GM13976 (cell line): ENCODE measurements at places on chromosomes 6 and 20.

DNA sequence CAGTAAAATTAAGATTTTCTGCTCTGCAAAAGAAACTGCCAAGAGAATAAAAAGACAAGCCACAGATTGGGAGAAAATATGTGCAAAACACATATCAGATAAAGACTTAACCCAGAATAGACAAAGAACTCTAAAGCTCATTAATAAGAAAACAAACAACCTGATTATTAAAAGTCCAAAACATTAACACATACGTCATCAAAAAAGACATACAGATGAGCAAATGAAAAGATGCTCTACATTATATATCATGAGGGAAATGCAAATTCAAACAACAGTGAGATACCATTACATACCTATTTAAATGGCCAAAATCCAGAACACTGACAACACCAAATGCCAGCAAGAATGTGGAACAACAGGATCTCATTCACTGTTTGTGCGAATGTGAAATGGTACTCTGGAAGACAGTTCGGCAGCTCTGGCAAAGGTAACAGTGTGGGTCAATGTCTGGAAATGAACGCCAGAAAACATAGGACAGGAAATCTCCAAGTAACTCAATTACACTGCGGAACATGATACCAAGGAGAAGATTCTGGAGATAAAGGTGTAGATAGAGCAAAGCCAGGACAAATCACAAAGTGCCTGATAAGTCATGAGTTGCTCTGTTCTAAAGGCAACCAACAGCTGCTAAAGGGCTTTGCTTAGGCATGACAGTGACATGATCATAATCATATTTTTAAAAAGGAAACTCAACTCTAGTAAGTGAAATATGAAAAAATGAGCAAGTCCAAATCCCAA lies 96.8 kb downstream of the PDE10A start:
- DNase-seq: no peak

DNA sequence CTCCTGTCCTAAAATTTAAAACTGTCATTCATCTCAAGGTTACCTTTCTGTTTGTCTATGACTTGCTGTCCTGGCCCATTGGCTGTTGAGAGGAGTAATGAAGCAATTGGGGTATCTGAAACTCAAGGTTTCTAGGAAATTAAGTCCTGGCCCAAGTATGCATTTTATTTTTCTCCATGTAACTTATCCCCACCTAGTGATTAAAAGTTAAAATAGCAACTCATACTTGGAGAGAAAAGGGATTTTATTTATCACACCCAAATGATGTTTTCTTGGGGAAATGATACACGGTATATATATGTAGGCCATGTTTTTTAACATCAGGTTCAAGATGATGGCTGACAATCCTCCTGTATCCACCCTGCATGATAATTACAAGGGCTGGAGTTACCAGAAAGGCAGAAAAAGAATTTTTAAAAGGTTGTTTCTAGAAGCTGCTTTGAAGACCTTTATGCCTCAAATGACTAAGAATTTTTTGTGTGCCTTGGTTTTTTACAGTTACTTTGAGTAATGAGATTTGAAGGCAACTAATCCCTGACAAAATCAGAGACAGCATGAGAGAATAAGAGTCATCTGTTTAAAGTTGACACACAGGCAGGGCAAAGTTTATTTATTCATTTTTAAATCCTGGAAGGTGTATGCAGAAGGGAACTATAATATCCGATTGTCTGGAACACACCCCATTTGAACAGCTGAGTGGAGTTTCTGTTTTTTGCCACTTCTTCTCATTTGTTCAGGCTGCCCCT lies 28.9 kb upstream of the C6orf58 start:
- no peak for DNase-seq

DNA sequence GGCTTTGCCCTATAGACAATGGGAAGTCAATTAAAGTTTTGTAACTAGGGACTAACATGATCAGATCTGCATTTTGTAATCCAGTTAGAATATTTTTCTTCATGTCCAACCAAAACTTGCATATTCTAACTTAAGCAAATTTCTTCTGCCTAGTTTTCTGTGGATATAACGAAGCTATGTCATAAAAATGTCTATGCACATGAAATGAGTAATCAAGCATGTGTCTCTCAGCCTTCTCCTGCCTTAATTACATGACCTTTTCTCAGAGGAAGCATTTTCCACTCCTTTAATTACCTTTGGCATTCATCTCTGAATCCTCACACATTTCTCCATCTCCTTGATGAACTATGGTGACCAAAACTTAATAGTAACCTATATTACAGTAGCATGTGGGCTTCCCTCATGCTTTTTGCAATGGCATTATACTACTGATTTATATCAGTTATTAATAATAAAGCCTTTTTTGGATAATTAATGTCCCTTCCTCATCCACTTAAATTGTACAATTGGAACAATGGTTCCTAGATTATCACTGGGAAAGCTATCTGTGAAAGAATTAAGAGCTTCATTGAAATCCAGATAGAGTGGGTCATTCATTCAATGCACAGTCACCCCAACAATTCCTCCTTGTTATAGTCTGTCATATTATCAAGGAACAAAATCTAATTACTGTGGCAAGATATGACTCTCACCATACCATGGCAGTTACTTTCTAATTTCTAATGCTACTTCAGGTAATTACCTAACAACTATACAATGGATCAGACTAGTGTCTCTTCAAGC lies 19.1 kb upstream of the FBXO9 start:
- DNase-seq: no peak

GRCh38 chr6:136984578-136984977 lies 60.2 kb downstream of the IL20RA start:
- no peak for DNase-seq

GRCh38 chr6:93571346-93571745 lies 152.0 kb upstream of the EPHA7 start:
- DNase-seq: no peak

GRCh38 chr6:53020005-53020744 lies 25.1 kb upstream of the GSTA4 start:
- DNase-seq: no peak

GRCh38 chr6:48658915-48659314 lies 547.9 kb upstream of the PTCHD4 start:
- DNase-seq: no peak

DNA sequence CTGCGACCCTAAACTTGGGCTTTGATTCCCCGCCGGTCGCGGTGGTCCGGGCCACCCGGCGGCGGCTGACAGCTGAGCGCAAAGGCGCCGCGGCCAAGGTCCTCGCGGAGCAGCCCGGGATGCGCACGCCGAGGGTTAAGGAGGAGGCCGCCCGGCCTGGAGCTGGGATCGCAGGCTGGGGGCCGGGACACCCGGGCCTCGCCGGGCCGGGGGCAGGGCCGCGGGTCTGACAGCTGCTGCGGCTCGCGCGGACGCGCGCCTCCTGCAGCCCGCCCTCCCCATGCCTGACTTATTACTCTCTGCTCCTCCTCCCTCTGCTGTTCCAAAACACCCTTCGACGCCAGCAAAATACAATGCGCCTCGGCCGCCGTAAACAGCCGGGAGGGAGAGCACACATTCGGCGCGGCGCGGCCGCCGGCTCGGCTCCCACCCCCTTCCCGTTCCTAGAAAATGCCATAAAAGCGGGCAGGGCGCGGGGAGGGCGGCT lies 746 bp downstream of the BACH2 start:
- peak; percentile 57 for DNase-seq

DNA sequence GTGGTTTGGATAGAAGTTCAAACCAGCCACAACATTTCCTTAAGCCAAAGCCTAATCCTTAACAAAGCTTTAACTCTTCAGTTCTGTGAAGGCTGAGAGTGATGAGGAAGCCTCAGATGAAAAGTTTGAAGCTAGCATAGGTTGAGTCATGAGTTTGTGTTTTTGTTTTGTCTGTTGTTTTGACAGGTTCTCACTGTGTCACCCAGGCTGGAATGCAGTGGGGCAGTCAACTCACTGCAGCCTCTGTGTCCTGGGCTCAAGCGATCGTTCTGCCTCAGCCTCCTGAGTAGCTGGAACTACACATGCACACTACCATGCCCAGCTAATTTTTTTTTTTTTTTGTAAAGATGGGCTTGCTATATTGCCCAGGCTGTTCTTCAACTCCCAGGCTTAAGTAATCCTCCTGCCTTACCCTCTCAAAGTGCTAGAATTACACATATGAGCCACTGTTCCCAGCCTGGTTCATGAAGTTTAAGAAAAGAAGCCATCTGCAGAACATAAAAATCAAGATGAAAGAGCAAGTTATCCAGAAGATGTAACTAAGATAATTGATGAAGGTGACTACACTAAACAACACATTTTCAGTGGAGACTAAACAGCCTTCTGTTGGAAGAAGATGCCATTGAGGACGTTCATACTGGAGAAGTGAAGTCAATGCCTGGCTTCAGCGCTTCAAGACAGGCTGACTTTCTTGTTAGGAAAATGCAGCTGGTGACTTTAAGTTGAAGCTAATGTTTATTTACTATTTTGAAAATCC lies 96.2 kb downstream of the SMAP1 start:
- DNase-seq: no peak

DNA sequence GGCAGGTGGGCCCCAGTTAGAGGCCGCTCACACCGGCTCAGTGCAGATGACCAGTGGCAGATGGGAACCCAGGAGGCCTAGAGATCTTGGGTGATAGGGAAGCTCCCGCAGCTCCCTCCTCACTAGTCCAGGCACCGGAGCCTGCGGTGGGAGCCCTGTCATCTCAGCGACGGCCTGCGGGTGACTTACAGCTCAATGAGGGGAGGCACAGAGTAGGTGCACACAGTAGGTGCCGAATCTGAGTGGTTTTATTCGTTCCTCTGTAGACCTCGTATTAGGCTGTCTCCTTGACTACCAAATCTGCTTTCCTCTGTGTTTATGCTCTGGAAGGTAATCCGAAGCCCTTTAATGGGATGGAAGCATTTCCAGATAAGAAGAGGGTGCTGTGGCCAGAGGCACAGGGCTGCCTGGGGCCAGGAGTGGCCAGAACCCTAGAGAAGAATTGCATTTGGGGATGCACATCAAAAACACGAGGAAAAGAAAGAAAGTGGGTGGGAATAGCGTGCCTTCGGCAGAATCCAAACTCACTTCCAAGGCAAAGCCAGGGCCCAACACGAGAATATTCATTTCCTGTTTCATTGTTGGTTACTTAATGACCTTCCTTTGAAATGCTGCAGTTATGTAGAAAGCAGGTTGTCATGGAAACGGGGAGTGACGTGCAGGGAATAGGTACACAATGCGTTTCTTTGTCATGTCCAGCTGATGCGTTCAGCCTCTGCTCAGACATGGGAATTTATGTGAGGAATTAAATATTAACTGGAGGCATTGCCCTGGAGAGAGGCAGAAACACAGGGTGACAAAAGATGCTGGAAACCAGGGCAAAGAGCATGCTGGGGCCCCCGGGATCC lies 24.7 kb downstream of the MYT1 start:
- DNase-seq: no peak

DNA sequence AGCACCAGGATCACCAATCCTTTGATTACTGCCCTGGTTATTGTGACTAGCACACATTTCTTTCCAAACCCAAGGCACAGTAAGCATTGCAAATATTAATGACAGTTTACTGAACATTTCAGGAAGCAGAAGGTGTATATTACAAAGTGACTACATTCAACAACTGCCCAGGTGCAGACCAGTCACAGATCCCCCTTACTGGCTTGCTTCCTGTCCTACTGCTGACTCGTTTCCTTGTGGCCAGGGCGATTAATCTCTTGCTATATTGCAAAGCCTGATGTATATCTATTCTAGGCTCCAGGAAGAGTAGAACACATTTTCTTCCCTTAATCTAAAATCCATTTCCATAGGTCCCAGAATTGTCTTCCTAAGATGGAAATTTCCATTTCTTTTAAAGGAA lies 77.2 kb upstream of the EPHA7 start:
- DNase-seq: no peak

GRCh38 chr6:148347441-148348054 lies 4.9 kb downstream of the SASH1 start:
- no peak for DNase-seq

DNA sequence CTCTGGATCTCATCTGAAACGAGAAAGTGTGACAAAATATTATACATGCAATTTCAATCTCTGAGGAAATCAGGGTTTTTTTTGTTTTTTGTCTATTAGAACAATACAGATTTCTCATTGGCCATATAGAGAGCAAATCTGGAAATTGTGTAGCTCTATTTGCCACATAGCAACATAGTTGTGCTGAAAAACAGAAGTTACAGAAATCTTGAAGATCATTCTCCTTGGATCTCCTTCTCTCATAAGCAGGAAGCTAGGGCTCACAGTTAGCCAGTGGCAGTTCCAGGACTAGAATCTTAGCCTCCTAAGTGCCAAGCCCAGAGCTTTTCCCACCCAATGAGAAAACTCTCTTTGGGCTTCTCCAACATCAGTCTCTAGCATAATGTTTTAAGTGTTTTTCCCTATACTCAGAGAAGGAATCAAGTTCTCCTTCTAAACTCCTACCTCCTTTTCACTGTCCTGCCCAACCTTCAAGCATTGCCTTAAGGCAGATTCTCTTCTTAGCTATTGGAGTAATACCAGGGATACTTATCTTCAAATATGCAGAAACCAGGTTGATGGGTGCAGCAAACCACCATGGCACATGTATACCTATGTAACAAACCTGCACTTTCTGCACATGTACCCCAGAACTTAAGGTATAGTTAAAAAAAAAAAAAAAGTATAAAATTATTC lies 211.6 kb downstream of the ALDH8A1 start:
- no peak for DNase-seq

- no peak for DNase-seq
These were observed 79.7 kb downstream of the GRM4 start for GRCh38 chr6:34066218-34066571.

DNA sequence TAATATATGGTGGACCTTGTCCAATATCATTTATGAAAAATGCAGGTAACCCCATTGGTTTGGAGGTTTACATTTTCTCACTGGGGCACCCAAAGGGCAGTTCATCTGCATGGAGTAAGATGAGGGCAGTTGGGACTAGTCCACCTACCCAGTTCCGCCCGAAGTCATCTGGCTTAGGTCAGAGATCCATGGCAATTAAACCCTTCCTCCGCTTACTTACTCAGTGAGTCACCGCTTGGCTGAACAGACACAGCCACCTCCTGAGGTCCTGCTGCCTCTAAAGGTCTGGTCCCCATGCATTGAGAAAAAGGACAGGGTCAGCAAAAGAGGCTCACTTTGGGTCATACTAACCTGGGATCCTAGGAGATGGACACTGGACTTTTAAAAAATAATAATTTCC lies 102.9 kb upstream of the PRL start:
- no peak for DNase-seq

DNA sequence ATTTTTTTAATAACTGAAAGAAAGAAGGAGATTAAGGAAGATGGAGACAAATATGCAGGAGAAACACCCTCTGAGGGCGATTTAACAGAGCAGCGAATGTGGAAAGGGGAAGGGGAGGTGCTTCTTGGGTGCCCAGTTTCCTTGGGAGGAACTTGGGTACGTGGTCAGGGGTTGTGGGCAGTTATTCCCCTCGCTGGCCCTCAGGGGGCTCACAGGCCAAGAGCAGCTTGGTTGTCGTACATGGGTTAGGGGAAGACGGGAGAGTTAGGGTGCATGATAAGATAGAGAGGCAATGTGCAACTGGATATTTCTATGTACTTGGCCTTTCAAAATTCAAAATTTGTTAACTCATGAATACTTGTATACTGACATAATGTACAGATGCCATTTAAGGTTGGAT lies 7.0 kb upstream of the TUBB2A start:
- no peak for DNase-seq

GRCh38 chr20:3705970-3706739 lies 6.2 kb downstream of the SIGLEC1 start:
- DNase-seq: no peak
